ENCODE measurements at places on chromosomes 6 and 20. TPM values are rescaled to one million over a fixed set of nuclear protein-coding genes. Genes with fewer than 3 reads are reported as not detected.

- no peak for DNase-seq
Observed at GRCh38 chr6:100296810-100297544, 167.7 kb downstream of the SIM1 start.

DNA sequence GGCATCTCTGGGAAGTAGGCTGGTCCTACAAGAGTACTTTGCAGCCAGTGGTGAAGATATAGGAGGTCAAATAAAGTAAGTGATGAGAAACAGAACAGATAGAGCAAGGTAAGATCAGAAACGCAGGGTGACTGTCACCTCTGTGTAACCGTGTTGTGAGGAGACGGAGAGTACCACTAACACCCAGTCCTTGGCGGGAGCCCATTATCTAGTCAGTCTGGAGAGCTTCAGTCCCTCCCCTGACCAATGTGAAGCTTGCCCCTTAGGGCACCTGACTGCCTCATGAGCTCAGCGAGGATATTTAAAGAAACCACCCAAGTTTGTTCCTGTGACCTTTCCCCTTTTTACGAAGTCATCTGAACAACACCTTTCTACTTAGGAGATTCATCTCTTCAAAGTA, 110.0 kb downstream of the SAMD5 start:
- no peak for DNase-seq

Gene PROKR2
- total RNA-seq = not detected

Gene RAET1L
- not detected for total RNA-seq

DNA sequence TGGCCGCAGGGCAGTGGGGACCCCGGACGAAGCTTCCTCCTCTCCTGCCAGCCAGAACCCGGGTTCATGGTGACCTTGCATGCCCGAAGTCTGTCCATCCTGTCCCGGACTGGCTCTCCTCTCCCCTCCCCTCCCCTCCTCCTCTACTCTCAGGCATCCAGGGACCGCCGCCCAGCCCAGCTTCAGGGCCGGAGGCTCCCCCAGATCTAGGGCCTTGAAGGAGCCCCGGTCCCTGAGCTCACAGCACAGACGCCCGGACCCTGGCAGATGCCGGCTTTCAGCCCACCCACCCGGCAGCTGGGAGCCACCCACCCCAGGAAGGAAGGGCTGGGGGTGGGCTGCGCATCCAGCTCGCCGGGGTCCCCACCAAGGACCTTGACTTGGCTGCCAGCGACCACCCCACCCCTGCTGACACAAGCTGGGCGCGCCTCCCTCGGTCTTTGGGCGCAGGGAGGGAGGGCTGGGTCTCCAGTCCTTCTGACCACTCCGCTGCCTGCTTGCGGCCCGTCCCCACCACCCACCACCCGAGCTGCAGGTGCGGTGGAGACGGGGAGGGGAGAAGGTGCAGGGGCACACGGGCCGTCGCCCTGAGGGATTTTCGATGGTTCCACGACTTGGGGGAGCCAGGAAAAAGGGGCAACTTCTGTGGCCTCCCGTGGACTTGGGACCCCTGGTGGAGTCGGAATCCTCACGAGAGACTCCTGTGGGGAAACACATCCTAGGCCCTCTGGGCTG, 5.8 kb upstream of the ABHD16B start:
- no peak for DNase-seq

Gene SOX18
- not detected for total RNA-seq

GRCh38 chr6:147017153-147017552, 187.1 kb upstream of the STXBP5 start:
- no peak for DNase-seq

DNA sequence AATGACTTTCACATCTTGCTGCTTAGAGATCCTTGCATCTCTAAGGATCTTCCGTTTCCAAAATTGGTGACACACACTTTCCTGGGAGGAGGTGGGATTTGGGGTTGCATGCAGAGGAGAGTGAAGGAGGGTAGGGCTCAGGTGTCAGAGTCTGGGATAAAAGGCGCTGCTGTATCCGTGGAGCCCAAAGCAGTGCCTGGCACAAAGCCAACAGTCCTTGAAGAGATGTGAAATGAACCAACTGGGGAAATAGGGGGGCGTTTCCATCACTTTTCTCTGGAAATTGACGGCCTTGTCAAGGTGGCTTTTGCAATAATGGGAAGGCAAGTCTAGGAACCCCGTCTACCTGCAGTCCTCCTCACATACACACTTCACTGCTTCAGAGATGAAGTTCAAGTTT, 59.5 kb upstream of the NELFCD start:
- DNase-seq = no peak

DNA sequence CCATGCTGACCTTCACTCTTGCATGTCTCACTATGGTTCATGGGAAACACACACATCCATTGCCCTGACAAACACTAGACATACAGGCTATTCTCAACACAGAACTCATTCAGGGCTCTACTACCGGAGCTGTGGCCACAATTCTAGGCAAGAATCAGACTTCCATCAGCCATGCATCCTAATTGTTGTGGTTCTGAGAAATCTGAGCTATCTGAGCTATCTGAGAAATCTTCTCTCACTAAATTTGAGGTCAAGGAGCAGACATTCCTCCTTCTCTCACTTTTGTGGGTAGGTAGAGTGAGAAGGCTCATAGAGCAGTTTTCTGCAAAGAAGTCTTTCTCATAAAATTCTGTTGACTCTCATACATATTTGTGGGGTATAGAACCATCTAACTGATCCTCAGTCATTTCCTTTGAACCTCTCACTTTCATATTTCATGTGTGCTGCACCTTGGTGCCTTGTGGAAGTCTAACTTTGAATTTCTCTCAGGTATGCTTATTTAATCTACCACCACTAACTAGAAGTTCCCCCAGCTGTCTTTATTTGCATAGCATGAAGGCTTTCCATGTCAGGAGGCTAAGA, 43.6 kb downstream of the ADGRF1 start:
- DNase-seq = no peak

Gene JPH2
- total RNA-seq = 0.08 TPM

DNA sequence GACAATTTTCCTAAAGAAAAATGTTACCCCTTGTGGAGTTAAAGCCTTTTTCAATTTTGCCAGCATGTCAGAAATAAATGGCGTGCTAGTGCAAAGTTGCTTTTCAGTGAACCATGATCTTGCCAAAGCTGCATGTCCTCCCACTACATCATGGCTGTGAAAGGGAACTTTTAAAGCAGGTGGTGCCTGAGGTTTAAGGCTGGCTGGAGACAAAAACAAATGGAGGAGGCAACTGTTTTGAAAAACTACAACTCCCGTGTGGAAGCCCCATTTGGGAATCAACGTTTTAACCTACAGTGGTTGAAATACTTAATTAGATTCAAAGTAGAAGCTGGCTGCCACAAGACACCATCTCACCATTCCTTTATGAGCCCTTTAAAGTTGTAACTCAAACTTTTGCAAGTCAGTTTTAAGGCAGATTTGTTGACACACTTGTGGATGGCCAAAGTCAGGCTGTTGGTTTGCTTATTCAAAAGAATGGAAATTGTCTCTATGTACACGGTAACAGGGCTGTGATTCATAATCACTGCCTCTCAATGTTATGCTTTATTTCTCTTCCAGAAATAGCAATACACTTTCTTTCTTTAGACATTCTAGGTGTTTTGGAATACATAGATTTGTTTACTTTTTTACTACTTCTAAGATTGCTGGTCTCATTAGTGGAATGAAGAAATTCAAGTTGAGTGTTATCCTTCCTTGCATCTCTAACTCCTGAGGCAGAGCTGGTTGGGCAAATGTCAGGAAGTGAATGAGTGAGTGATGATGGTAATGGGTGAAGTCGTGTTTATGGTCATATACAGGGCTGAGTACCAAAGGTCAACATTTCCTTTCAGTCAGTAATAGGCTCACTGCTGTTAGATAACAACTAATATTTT, 196.4 kb upstream of the GMDS start:
- DNase-seq = no peak

GRCh38 chr6:72835749-72836148, 213.9 kb downstream of the KCNQ5 start:
- no peak for DNase-seq

GRCh38 chr20:17641993-17642392, 40.0 kb downstream of the RRBP1 start:
- DNase-seq = no peak

Gene XKR7
- total RNA-seq = 0.11 TPM

DNA sequence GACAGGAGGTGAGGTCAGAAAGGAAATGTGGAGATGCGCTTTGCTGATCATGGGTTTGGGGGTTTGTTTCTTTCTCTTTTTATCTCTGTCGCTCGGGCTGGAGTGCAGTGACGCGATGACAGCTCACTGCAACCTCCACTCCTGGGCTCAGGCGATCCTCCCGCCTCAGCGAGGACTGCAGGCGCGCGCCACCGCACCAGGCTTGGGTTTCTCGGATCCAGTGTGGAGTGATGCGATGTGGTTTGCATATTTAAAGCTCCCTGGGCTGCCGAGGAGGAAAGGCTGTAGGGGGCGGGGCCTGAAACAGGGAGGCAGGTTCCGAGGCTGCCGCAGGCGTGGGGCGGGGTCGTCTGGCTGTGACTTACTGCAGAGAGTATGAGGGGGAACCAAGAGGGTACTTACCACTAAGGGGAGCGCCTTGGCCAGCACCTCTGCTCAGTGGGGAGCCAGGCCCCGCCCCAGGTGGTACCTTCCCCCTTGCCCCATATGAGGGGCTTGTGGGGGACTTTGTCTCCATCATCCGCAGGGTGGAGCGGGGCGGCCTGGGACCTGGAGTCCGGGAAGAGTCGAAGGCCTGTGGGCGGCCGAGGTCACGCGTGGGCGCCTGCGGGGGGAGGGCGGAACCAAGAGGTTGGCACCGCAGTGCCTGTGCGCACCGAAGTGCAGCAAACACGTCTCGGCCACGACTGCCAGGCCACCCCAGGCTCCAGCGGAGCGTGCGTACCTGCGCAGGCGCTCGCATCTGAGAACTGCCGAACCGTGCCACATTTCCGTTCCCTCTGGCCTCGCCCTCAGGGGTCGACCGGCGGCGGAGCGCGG, 12.7 kb upstream of the BAK1 start:
- DNase-seq = no peak

DNA sequence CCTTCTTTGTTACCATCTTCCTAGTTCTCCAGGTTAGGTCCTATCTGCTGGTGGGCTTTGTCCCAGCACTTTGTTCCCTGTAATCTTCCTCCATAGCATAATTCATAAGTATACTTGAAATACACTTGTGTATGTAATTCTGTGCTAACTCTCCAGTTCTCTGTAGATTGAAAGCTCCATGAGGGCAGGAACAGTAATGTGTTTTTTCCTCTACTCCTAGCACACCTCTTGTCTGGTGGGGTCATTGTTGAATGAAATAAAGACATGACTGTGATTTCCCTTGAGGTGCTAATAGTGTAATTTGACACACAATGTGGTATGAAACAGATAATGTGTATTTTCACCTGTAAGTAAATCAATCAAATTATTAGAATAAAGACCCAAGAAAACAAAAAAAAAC, 30.0 kb downstream of the MAP3K4 start:
- no peak for DNase-seq

GRCh38 chr20:1764136-1765033, 106.8 kb upstream of the SIRPG start:
- peak; percentile 90 for DNase-seq

DNA sequence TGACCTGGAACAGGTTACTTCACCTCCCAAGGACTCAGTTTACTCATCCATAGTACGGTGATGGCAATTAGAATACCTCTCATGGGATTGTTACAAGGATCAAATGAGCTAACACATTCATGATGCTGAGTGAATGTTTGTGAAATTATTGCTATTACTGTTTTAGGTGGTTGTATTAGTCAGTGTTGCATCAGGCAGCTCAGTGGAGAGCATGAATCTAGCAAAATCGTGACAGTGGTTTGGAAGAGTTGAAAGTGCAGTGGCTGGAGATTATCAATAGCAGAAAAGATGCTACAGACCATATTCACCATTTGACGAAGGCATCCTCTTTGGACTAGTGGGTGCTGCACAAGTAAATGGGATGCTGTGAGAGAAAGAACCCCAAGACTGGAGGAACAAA, 50.4 kb upstream of the CTNNBL1 start:
- DNase-seq = no peak

Gene FOXC1
- total RNA-seq = 9.4 TPM

- peak; percentile 37 for DNase-seq
Observed at GRCh38 chr20:36572701-36573102, 695 bp upstream of the TGIF2 start.

GRCh38 chr20:47708953-47709833, 76.1 kb downstream of the SULF2 start:
- no peak for DNase-seq

GRCh38 chr6:44342052-44342451, 398 bp upstream of the SPATS1 start:
- no peak for DNase-seq

Gene KIAA0408
- 3.7 TPM for total RNA-seq

DNA sequence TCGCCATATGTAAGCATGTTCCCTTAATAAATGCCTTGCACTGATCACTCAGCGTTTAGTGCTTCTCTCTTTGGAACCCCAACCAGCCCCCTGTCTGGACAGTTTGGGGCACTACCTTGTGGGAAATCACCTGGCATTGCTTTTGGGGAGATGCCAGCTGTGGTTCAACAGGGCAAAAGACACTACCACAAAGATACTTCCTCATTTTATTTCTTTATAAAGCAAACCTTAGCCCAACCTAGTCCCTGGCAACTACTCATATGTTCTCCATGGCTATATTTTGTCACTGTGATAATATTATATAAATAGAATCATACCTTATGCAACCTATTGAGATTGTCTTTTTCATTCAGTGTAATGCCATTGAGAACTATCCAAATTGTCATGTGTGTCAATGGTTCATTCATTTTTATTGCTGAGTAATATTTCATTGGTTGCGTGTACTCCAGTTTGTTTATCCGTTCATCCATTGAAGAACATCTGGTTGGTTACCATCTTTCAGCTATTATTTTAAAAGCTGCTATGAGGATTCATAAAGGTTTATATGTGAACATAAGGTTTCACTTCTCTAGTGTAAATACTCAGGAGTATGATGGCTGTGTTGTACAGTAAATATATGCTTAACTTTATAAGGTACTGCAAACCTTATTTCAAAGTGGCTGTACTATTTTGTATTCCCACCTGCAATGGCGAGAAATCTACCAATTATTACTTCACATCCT, 114.8 kb downstream of the MOXD1 start:
- no peak for DNase-seq

DNA sequence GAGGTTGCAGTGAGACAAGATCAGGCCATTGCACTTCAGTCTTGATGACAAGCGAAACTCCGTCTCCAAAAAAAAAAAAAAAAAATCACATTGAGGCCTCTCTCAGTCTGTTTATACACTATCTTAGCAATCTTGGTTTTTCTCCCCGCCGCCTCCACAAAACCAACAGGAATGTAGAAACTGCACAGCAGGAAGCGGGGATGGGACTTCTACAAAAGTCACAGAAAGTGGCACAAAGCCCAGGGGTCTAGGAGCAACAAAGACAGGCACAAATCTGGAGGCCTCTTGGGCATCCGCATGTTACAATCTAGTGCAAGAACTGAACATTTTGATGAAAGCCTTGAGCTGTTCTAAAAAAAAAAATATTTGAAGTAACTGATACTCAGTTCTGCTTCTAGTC, 48.6 kb downstream of the KDM1B start:
- DNase-seq = no peak

Data from SK-MEL-5 (cell line).